ENCODE measurements at places on chromosomes 2 and 18.

GRCh38 chr2:200300065-200300464 is 6.4 kb upstream of the SPATS2L start:
- no peak for DNase-seq

DNA sequence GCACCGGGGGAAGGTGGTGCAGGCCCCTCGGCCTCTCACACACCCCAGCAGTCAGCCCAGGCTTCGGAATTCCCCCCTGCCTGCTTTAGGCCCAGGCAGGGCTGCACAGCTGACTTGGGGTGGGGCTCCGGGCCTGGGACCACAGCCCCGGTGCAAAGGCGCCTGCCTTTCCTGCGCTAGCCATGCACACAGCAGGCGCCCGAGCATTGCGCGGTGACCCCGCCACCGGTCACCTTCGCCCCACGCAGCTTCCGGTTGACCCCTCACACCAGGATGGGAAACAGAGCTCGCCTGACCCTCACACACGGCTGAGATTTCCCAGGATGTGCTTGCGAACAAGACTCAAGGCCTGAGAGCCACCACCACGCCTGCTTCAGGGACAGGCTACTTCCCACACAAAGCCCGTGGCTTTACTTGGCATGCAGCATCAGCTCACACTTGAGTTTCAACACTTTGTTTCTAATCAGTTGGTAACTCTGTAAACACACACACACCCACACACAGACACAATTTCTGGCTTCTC is 46.0 kb downstream of the SLC66A2 start:
- DNase-seq: no peak

DNA sequence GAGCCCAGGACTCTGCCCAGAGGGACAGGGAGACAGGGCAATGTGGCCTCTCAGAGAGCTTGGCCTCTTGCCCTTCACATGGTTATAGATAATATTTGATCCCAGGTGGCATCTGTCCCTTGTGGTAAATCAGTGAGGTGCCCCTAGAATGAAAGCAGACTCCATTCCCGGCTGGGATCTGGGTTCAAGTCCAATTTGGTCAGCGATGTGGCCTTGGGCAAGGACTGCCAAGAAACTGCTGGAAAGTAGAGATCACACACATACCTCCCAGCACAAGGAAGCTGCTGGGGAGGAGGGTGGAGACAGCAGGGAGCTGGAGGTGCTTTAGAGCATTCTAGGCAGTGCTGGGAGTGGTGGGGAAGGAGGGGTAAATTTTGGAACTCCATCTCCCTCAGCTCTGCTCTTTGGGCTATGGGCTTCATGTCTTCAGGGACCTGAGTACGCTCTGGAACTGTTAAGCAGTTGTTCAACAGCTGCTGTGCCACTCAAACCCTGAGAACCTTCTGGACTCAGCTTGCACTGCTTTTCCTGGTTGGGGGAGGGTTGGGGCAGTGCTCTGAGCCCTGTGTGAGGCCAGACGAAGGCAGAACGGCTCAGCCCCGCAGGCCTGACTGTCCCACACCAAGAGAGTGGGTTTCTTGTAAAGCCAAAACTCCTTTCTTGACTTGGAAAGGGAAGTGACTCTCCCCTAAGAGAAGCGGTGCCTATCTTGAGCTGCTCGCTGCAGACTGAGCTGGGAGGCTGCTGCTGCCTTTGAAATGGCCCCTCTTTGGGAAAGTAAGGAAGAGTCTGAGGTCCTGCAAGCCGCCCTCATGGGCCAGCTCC is 23.0 kb downstream of the INPP5D start:
- no peak for DNase-seq

GRCh38 chr2:35378791-35379190 is 976.8 kb upstream of the CRIM1 start:
- no peak for DNase-seq

DNA sequence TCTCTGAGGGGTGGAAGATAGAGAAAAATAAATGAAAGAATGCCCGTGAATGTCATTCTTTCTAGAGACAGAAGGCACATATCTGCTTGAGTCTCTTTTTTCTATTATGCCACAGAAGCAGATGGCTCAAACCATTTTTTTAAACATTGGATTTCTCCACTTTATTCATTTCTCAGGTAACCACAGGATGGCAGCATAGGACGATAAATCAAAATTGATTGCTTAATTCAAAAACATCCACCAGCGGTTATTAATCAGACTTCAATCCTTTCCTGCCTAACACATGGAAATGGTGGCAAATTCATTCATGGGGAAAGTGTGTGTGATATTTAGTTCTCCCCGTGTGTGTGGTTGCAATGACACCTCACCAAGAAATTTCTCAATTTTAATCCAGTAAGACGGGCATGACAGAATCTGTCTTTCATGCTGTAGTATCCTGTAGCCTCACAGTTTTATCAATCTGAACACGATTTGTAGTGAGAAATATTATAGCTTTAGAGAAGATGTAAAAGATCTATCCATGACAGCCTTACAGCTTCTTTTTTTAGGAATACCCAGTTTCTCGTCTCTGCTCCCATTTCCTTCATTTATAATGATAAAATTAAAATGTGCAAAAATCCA is 72.2 kb downstream of the DSC3 start:
- DNase-seq: peak; percentile 8
